ENCODE measurements at places on chromosomes 2 and 18. TPM values are rescaled to one million over a fixed set of nuclear protein-coding genes. Genes with fewer than 3 reads are reported as not detected.

- H3K4me3 ChIP-seq = no peak overlapping the region
- no peak for DNase-seq
- no peak overlapping the region for H3K27ac ChIP-seq
These were observed 57.8 kb downstream of the TGOLN2 start for GRCh38 chr2:85269959-85270358.

GRCh38 chr18:8513249-8513648, 96.0 kb upstream of the RAB12 start:
- no peaks in the 10 kb centered on the region for H3K4me1 ChIP-seq
- no peak overlapping the region for H3K27ac ChIP-seq
- H3K36me3 ChIP-seq = no peaks in the 10 kb centered on the region
- no peak overlapping the region for H3K4me3 ChIP-seq
- no peak for DNase-seq
- no peaks in the 10 kb centered on the region for H3K27me3 ChIP-seq

DNA sequence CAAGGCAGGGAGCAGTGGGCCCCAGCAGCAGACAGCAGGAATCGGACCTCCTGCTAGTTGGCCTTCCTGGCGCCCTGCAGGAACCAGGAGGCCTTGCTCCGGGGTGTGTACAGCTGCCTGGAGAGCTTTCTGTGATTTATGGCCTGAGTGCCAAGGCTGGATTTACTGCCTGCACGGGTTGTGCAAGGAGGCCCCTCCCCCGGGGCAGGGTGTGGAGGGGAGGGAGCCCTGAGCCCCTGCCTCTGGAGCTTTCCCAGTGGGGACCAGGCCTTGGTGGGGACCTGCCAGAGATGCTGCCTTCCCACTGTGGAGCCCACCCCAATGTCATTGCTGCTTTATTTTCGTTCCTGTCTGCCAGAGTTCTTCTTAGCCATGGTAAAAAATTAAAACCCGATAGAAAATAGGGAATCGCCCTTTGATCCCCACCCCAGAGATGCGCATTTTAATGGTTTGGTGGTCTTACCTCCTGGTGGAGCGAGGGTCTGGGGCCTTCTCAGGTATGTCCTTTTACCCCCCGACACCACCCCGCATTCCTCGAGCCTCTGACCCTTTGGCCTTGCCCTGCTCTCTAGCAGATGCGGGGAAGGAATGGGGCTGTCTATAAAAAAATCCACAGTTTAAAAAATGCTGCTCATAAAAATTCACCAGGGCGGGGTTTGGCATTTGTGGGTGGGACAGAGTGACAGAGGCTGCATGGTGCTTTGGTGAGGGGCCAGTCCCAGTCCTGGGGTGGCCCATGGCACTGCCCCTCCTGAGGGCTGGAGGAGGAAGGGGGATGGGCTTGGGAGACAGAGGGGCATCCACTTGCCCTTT, 6.9 kb upstream of the RALB start:
- H3K27ac ChIP-seq = no peak overlapping the region
- H3K27me3 ChIP-seq = no peaks in the 10 kb centered on the region
- no peak overlapping the region for H3K4me3 ChIP-seq
- H3K4me1 ChIP-seq = peaks cover 23% of the 10 kb centered on the region
- DNase-seq = no peak

DNA sequence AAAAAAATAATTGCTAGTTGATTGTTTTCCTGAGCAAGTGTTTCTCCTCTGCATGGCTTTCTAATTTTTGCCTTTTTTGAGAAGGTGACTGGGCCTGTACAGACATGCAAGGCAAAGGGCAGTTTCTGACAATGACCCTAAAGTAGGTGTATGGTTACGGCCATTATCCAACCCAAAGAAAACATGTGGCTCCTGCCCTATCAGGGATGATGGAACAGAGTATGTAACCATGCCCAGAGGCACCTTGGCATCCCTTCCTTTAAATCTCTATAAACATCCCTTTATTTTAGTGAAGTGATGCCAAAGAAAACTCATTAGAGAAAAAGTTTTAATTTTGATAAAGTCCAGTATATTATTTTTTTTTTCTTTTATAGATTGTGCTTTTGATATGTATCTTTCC, 217.5 kb downstream of the LPIN1 start:
- no peaks in the 10 kb centered on the region for H3K4me1 ChIP-seq
- no peaks in the 10 kb centered on the region for H3K27me3 ChIP-seq
- H3K36me3 ChIP-seq = no peaks in the 10 kb centered on the region
- H3K4me3 ChIP-seq = no peak overlapping the region
- no peak for DNase-seq

GRCh38 chr2:187470698-187471097, 22.6 kb upstream of the CALCRL start:
- H3K27ac ChIP-seq = no peak overlapping the region
- DNase-seq = no peak
- H3K27me3 ChIP-seq = no peaks in the 10 kb centered on the region
- H3K36me3 ChIP-seq = no peaks in the 10 kb centered on the region

DNA sequence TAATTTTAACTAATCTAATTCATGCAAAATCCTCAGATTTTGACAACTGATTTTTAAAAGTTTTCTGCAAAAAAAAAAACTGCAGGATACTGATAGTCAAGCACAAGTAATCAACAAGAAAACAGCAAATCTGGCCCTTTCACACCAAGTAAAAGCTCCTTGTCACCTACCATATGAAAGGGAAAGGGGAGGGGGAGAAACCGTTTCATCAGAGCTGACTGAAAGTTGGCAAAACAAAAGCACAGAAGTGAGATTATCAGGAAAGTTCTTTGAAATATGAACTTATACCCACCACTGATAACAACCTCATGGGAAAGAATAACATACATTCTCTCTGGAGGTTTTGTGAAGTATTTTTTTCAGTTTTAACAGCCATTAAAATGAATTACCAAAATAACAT, 38.7 kb downstream of the ZNF521 start:
- H3K36me3 ChIP-seq = no peaks in the 10 kb centered on the region
- no peaks in the 10 kb centered on the region for H3K4me1 ChIP-seq
- no peak for DNase-seq
- H3K27ac ChIP-seq = no peak overlapping the region
- no peak overlapping the region for H3K4me3 ChIP-seq

DNA sequence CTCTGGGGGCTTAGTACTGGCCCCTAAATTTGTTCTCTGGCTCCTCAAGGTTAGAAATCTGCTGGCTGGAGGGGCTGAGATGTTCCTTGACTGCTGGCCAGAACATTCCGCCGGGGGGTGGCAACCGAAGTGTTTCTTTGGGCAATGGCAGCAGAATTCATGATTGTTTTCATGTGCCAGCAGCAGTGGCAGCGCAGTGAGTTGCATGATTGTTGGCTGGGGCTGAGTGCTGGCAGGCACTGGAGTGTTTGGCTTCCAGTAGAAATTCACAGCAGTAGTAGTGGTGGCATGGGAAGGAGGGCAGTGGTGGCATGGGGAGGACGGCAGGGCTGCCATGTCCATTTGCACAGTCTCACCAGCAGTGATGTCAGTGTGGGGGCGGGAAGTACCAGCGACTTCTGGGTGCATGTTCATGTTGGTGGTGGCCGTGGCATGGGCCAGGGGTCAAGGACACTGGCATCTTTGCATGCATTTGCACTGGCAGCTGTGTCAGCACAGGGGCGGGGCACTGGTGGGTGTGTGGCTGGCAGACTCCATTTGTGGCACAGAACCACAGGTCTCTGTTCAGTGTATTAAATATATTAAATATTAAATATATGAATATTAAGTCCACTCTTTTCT, 130.6 kb upstream of the CDH7 start:
- H3K27ac ChIP-seq = no peak overlapping the region
- no peak for DNase-seq
- H3K4me3 ChIP-seq = no peak overlapping the region
- H3K27me3 ChIP-seq = no peaks in the 10 kb centered on the region
- H3K4me1 ChIP-seq = no peaks in the 10 kb centered on the region

Gene GCG
- 1.7 TPM for total RNA-seq

Gene NAT8
- total RNA-seq = not detected

Gene DSEL
- 3.0 TPM for total RNA-seq

All from thymus (tissue), 14 donors.